NCI-H1105 treated with DMSO at 0.1 percent for 48 hours (cell line): ENCODE measurements at places on chromosomes 1 and 21.

DNA sequence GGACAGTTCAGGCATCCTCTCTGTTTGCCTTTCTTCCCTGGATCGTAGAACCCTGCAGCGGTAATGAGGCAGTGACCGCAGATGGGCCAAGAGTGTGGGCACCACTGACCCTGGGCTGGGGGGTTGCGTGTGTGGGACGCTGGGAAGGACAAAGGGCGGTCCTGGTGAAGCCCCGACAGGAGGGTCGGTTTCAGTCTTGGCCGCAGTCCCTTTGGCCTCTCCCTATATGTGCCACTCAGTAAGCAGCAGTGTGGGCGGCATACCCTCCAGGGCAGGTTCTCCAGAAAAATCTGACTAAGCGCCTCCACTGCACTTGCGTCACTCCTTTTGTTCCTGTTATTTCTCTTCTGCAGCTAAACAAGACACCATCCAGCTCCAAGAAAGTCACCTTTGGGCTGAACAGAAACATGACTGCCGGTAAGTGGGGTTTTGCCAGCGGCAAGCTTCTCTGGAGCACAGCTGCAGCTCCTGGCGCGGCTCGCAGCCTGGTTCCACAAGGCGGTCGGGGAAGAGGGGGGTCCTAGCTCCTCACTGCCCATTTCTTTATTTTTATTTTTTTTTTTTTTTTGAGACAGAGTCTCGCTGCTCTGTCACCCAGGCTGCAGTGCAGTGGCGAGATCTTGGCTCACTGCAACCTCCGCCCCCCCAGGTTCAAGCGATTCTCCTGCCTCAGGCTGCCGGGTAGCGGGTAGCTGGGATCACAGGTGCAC lies 27.7 kb upstream of the PDXK start:
- DNase-seq, result no peak

DNA sequence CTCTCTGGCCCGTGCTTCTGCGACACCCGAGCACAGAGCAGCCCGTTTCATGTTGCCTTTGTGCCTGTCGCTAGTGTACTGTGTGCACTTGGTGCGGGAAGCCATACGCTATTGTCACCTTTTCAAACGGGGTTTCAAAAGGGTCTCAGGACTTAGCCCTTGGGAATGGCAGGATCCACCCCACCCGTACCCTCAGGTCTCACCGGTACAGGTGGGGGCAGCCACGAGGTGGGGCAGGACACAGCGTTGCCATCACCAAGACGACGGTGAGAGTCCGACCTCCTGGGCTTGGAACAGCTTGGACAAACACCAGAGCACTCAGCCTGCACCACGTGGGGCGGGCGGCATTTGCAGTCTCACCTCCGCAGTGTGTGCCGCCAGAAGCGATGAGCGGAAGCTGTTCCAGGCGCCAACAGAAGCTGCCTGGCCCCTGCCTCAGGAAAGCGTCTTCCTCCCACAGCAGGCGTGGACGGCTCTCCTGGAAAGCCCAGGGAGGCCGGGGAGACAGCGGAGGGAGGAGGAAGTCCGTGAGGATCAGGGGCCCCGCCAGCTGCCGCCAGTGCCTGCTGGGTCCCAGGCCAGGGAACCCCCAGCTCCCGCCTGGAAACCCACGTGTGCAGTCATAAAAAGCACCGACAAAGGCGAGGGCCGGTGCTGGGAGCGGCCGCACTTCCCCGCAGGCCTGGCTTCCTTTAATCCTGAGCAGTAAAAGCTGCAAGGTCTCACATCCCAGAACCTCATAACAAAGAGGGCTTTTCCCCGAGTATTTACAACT lies 131.3 kb upstream of the ARHGEF16 start:
- DNase-seq, result no peak

DNA sequence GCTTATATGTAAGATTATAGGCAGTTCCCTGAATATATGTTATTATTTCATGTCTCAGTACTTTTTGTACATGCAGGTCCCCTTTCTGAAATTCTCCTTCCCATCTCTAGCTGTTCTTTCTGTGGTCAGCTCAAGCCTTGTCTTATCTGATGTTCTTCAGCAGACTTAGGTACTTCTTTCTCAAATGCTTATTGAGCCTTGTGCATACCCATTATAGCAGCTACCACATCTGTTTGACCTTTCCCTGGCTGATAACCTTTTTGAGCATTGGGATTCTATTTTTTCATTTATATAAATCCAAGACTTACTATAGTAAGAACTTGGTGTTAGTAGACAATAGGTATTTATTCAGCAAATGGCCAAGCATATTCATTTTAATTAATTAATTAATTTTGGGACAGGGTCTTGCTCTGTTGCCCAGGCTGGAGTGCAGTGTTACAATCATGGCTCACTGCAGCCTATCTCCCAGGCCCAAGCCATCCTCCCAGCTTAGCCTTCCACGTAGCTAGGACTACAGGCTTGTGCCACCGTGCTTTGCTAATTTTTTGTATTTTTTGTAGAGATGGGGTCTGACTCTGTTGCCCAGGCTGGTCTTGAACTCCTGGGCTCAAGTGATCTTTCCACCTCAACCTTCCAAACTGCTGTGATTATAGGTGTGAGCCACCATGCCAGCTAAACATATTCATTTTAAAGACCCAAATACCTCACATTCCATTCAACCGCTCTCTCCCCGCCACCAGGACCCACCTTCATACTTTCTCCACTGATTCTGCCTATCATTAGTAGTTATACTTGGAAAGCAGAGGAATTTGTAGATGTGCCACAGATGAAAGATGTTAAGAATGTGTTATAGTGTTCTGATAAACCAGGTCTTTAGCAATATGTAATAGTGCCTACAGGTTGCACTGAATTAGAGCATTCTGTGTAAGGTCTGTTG lies 16.7 kb downstream of the TIPRL start:
- DNase-seq, result no peak

- DNase-seq, result no peak
These were observed 4.6 kb downstream of the KCNC4 start for GRCh38 chr1:110214454-110215404.

DNA sequence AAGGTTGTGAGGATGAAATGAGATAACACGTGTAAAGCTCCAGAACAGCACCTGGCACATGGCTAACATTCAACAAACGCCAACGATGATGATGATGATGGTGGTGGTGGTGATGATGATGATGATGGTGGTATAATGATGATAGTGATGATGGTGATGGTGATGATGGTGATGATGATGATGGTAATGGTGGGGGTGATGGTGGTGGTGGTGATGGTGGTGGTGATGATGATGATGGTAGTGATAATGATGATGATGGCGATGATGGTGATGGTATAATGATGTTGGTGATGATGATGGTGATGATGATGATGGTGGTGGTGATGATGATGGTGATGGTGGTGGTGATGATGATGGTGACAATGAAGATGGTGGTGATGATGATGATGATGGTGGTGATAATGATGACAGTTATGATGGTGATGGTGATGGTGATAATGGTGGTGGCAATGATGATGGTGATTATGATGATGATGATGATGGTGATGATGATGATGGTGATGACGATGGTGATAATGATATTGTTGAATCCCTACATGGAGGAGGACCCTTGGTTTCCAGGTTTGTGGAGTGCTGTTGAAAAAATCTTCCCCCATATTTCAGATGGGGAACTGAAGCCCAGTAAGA lies 54.1 kb downstream of the DMRTA2 start:
- DNase-seq, result no peak

DNA sequence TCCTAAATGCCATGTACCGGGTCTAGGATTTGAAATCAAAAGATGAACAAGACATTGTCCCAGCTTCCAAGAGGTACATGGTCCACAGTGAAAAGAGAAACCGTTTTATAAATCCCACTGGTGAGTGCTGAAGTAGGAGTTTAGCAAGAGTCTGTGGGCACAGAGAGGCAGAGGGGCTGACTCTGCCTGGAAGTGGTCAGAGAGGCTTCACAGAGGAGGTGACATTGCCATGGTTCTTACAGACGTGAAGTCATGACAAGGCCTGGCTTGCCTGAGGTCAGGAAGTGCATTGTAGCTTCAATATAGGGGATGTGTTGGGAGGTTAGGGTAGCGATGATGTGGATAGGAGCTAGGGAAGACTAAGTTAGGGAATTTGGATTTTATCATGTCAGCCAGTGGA lies 28.4 kb downstream of the MAPKAPK2 start:
- DNase-seq, result no peak

- DNase-seq, result no peak
These were observed 116.2 kb downstream of the HMCN1 start for GRCh38 chr1:185850366-185850765.

GRCh38 chr1:175118375-175119367 lies 51.0 kb downstream of the TNN start:
- DNase-seq, result no peak

- DNase-seq, result no peak
These were observed 1957.3 kb downstream of the NCAM2 start for GRCh38 chr21:22955559-22955958.

DNA sequence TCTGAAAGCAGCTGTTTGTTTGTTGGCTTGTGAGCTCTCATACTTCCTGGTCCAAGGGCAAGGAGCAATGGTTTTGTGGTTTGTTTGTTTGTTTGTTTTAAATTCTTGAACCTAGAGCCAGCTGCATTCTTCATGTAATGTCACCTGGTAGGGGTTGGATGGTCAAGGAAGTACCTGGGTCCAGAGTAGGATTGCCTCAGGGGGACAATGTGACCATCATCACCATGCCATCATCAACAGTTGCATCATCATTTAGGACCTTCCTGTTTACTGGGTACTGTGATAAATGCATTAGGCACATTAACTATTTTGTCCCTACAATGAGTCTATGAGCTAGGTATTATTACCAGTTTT lies 14.7 kb upstream of the MYOG start:
- DNase-seq, result no peak

DNA sequence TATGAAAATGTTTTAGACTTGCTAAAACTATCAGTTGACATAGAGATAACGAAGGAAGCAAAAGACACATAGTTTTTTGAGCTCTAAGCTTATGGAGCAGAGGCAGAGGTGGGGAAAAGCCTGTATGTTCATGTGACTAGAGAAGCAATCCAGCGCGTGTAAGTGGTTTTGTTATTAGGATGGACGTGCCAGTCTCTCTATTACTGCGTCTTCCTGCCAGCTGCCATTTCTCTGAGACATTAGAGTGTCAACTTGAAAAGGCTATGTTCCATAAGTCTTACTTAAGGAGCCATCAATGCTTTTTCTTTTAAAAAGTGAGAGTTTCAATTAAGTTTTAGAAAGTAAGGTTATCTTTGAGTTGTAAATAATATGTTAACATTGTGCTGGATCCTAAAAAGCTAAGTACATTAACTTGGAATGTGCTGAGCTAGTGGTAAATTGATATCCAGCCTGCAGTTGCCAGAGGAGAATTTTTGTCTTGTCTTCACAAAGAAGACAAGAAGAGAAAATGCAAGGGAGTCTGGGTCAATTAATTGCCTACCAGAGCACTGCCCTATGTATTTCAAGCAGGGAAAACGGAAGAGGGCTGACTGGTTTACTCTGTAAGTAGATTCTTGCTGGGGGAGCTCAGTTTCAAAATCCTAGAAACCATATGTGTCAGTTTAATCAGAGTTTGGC lies 161.8 kb upstream of the B3GALT2 start:
- DNase-seq, result no peak

DNA sequence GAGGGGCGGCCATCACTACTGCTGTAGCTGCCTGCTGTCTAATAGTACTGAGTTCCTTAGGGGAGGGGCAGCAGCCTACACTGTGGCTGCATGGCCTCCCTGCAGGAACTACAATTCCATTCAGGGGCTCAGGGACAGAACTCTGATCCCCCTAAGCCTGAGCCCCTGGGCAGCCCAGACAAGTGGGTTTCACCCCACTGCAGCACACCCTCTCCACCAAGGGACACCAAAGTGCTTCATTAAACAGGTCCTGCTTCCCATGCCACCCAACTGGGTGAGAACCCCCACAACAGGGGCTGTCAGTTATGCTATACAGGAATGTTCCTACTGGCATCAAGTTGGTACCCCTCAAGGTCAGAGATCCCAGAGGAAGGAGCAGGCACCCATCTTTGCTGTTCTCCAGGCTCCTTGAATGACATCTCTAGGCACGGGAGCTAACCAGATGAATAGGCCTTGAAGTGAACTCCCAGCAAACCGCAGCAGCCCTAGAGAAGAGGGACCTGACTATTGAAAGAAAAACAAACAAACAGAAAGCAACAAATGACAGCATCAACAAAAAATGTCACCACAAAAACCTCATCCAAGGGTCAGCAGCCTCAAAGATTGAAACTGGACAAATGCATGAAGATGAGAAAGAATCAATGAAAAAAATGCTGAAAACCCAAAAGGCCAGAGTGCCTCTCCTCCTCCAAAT lies 437.4 kb downstream of the NUF2 start:
- no peak for DNase-seq

GRCh38 chr1:17293681-17294425 lies 14.1 kb upstream of the PADI4 start:
- DNase-seq, result peak; percentile 18
